AG08395 (cell line): ENCODE measurements at places on chromosomes 2 and 18.

DNA sequence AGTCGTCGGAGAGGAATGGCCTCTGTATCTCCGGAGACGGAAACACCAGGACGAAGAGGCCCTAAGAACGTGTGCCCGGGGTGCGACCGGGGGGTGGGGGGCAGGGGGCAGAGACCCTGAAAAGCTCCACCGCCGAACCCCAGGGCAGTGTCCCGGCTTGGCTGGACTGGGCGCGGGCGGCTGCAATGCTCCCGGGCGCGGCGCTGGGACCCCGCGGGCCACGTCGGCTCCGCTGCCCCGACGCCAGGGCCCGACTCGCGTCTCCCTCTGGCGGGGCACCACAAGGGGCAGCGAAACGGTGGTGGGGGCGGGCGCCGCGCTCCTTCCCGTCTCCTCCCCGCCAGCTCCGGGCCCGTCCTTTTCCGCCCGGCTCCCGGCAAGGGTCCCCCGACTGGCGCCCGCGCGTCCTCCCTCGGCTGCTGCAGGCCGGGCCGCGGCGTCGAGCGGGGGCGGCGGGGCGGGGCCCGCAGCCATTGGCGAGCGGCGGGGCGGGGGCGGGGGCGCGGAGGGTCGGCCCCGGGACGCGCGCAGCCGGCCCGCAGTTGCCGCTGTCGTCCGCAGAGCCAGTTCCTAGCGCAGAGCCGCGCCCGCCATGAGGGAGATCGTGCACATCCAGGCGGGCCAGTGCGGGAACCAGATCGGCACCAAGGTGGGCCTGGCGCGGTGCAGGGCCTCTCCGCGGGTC is at the start of gene TUBB6:
Gene TUBB6, plus strand, starts transcription at position 541 of the 685 bp plus-strand sequence. Its CDS starts 52 bp downstream, at position 593.
- DNase-seq, result peak; percentile 94

DNA sequence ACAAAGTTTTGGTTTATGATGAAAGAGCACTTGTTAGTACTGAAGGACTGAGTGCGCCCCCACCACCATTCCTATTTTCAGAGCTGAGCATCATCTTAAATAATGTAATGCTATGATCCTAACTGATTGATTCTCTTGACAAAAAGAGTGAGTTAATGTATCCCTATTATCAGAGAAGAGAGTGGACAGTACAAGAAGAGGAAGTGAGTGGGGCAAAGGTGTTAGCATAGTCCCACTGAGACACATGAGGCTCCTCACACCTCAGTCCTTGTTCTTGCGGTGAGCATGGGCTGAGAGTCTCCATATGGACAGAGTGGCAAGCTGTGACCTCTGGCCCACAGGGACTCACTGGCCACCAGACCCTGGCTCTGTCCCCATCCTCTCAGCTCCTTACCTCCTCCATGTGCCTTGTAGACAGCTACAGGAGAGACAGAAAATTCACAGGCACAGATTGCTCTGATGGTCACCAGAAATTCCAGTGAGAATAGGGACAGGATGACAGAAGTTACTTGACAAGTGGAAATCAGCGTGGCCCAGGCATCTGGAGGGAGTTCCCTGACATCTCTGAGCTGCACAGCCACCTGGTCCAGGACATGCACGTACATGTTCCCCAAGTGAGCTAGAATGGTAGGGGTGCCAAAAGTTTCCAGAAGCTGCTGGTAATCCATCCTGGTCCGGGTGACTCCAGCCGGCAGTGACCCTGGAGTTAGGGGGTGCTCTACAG is 32.6 kb downstream of the NAPG start:
- DNase-seq, result no peak

- DNase-seq, result peak; percentile 35
Observed at GRCh38 chr2:37459095-37459981, 114.9 kb downstream of the QPCT start.

DNA sequence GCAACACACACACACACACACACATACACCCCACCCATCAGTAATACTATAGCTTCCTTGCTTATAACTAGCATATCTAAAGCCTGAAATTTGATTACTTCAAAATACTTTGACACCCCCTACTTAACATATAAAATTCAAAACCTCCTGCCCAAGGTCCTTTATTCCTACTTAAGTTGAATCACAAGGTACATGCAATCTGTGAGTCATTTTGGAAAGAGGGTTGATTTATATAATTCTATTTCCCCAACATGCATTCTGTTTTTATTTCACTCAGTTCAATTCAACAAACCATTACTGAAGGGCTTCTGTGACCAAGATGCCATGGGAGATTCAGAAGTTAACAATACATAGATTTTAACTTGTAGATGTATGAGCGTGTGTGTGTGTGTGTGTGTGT is 420.7 kb downstream of the METTL4 start:
- DNase-seq, result no peak

DNA sequence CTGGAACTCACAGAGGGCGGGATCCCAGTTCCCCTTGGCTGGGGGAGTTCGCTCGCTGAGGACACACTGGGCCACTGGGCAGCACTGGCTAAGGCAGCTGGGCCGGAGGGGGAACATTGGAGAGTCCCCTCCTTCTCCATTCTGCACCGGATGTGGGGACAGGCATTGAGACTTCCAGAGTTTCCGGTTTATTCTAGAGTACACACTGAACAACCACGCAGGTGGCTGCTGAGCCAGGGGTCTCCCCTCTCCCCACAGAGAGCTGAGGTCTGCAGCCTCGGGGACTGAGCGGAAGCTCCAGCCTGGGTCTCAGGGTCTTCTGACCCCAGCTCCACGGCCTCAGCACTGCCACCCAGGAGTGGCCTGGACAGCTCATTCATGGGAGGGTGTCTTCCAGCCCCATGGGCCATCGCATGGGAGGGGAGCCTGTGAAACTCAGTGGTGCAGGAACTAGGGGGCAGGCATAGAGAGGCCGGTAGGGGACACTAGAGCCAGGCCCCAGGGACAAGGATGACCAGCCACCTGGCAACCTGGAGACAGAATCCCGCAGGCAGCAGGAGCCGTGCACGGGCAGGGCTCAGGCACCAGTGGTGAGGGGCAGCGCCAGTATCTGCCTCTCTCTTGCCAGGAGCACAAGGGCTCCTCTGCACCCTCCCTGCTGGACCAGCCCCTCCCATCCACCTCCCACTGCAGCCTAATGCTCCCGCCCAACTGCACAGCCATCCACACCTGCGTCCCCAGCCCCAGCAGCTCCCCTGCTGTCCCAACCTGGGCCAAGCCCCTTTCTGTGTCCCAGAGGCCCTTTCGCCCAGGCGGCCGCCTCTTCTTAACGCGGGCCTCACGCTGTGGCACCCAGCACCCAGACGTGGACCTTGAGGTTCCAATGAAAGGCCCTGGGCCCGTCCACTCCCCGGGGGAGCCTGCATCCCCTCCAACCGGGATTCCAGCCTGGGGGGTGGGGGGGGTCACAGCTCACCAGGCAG is 45.1 kb upstream of the GPC1 start:
- DNase-seq, result no peak
